ENCODE measurements at places on chromosomes 1 and 21.
A peak's percentile ranks its signal among the peaks of the same experiment; 100 is the strongest.

- DNase-seq: no peak
These were observed 19.5 kb downstream of the ACTN2 start for GRCh38 chr1:236705771-236706170.

- DNase-seq: no peak
These were observed 54.0 kb upstream of the BOLA1 start for GRCh38 chr1:149845416-149845815.

- no peak for DNase-seq
These were observed 245.1 kb downstream of the RHOU start for GRCh38 chr1:228980232-228980937.

- DNase-seq: no peak
These were observed 77.4 kb downstream of the ACBD6 start for GRCh38 chr1:180424848-180425457.

DNA sequence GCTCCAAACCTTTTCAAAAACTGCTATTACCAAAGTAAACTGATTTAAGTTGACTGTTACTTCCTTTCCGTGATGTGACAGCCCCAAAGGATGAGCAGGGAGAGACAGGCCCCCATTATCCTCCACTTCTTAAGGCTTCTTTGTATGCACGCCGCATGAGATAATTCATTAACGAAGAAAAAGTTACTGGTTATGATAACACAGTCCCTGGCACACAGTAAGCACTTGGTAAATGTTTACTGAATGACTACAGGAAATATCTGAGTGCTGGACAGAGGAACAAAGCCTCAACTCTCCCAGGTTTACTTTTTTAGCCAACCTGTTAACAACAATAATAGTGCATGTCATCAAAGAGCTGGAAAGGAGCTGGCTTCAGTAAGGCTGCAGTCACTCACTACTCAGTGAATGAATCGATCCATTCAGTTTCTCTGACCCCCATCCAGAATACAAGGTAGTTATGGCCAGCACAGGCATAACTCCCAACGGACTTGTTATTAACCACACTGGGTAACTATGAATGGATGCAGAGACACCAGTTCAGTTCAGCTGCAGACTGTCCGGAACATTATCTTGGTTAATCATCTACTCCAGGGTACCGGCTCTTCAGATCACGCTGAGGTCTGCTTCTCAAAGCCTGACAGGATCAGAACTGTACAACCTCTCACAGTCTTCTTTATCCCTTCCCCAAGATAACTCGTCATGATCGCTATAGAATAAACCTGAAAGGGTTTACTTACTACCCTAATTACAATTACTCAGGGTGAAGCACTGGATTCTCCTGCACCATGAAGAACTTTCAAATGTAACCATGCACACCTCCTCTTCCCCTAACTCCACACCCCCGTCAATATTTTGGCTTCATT is 58.3 kb downstream of the TGFBR3 start:
- DNase-seq: no peak

GRCh38 chr21:37907076-37907475 is 9.2 kb downstream of the KCNJ6 start:
- no peak for DNase-seq

- peak; percentile 73 for DNase-seq
These were observed 11.5 kb upstream of the PLA2G5 start for GRCh38 chr1:20058531-20058930.

- no peak for DNase-seq
These were observed 90.9 kb upstream of the KCNK1 start for GRCh38 chr1:233523047-233523446.

DNA sequence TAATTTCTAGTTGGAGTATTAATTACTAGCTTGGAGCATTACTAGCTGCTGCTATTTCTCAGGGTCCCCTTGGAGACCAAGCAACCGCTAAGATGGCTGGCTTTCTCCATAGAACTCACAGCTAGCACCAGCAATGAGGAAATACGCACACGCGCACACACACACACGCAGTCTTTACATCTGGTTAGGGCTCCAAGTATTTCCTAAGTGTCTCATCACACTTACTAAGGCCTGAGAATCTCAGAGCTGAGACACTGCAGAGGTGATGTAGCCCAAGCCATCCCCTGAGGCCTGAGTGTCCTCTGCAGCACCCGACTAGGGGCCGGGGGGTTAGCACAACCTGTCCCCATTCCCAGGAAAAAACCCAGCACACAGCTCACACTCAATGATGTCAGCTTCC is 42.5 kb downstream of the ITPKB start:
- no peak for DNase-seq

DNA sequence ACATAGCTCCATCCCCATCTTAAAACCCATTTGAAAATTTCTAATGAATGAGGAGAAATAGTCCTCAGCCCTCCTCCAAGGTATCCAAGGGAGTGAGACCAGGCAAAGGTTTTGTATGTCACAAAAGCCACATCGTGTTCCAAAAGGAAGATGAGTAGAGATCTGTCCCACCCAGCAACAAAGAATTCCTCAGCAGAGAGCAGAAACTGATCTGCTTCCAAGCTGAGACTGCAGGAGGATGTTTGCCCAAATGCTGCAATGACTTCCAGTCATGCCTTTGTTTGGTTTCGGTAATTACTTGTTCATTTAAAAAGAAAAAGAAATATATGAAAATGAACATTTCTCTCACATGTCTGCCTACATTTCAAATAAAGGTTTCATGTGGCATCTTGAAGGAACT is 186.9 kb downstream of the SETD4 start:
- DNase-seq: no peak

DNA sequence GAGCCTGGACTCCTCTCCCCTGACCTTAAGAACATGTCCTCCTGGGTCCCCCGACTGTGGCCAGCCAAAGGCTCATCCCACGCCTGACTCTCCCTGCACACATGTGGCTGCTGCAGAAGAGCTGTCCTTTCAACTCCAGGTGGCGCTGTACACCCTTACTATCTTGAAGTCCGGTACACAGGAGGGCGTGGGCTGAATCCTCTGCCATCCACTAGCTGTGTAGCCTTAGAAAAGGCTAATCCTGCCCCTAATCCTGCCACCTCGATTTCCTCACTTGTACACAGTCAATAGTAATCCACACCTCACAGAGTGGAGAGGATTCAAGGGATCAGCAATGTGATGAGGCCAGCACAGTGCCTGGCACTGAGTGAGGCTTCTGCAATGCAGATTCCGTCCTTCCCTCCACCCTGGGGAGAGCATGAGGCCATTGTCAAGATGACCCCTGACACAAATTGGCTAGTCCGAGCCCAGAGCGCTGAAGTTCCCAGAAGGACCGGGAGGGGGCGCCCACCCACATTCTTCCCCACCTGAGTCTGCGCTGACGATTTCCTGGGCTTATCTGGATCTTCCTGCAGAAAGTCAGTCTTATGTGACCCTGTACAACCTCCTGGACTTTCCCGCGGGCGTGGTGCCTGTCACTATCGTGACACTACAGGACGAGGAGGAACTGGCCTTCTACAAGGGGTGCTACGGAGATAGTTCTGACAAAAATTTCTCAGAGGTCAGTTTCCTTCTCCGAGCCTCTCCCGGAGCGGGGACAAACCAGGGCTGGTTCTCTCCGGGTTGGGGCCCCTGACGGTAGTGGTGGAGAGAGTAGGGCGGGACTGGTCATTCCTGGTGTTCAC is 47.1 kb upstream of the DMBX1 start:
- DNase-seq: peak; percentile 82

DNA sequence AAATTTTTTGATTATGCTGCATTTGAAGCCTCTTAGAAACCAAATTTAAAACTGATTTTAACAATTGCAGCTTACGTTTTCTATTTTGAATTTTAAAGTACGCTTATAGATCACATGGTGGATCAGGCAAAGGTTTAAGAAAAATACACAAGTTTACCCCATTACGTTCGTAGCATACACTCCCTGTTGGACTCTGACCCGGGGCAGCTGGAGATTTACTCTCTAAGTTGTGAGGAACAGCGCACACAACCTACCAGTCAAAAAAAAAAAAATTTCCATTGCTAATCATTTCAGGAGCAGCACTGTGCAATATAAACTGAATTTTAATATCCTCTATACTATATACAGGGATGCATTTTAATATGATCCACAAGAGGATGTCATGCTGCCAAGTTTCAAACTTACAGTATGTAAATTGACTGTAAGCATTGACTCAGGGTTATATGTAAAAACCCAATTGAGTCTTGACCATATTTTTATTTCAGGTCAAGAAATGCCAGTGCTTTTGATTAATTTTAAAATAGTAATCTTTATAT is 20.4 kb downstream of the CSDE1 start:
- DNase-seq: no peak

DNA sequence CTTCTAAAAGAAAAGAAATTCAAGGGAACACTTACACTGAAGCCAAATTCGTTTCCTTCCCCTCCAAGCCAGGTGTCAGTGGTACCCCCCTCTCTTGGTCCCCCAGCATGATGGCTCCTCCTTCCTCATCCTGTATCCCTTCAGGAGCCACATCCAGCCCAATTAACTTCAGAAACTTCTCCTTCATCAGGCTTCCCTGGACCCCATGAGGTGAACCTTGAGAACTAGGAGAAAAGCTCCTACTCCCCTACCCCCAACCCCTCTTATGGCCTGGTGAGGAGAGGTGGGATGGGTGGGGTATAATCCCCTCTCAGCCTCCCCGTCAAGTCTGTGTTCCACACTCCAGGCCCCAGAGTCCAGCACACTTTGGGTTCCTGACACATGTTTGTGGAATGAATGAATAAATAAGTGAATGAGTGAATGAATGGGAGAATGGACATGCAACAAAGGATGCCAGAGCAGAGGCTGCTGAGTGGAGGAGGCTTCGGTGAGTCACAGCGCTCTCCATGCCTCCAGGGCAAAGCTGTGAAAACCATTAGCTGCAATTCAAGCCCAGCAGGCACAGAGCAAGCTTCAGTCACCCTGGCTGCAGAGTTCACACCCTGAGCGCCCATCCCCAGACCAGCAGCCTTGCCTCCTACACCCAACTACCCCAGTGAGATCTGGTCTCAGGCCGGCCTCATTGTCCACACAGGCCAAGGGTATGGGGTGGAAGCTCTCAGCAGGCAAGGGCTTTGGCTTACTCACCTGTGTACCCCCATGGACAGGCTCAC is 43.8 kb downstream of the BATF3 start:
- no peak for DNase-seq

GRCh38 chr1:243628476-243628907 is 221.6 kb downstream of the AKT3 start:
- DNase-seq: peak; percentile 18

- DNase-seq: no peak
These were observed 54.2 kb downstream of the KIAA1614 start for GRCh38 chr1:180966744-180967536.

GRCh38 chr1:176904057-176904751 is 260.3 kb downstream of the ASTN1 start:
- no peak for DNase-seq

- DNase-seq: no peak
These were observed 49.0 kb downstream of the MRPL37 start for GRCh38 chr1:54248966-54249365.

GRCh38 chr1:202998836-202999750 is 8.1 kb upstream of the TMEM183A start:
- DNase-seq: peak; percentile 74

DNA sequence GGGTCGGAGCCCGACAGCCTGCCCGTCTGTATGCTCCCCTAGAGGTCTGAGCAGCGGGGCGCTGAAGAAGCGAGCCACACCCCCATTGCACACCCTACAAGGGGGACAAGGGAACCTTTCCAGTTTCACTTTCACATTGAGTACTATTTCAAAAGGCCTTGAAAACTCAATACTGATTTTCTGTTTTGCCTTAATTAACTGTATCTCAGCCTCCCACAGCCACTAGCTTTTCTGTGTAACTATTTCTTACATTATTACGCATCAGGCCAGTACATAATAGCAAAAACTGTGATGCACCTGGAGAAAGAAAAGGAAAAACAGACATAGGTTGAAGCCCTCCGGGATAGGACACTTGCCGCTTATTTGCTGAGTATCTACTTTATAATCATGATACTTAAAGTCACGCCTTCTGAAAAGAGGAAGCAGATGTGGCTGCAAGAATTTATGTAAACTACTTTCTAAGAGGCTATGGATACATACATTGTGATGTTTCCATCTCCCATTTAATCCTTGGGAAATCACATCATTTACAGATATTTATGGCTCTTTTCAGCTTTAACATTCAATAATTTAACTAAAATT is 1719.5 kb downstream of the MRPL39 start:
- DNase-seq: no peak

DNA sequence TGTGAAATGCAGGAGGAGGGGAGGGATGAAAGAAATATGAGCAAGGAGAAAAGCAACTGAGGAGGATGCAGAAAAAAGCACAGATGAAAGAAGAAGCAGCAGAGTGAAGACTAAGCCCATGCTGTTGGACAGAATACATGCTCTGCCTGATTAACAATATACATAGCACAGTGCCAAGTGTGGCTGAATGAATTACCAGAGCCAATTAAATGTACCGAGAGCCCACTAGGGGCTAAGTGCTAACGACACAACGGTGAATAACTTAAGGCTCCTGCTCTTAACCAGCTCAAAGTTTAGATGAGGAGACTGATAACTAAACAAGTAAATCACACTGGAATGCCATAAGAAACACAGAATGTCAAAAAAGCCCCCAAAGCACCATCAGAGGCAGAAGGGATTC is 15.6 kb downstream of the CADM3 start:
- DNase-seq: no peak

GRCh38 chr21:33289199-33289819 is 23.1 kb downstream of the IL10RB start:
- DNase-seq: peak; percentile 56

- DNase-seq: no peak
These were observed 100.1 kb downstream of the HLX start for GRCh38 chr1:220979371-220979770.

- no peak for DNase-seq
These were observed 96.3 kb upstream of the SLC44A3 start for GRCh38 chr1:94723894-94724293.

DNA sequence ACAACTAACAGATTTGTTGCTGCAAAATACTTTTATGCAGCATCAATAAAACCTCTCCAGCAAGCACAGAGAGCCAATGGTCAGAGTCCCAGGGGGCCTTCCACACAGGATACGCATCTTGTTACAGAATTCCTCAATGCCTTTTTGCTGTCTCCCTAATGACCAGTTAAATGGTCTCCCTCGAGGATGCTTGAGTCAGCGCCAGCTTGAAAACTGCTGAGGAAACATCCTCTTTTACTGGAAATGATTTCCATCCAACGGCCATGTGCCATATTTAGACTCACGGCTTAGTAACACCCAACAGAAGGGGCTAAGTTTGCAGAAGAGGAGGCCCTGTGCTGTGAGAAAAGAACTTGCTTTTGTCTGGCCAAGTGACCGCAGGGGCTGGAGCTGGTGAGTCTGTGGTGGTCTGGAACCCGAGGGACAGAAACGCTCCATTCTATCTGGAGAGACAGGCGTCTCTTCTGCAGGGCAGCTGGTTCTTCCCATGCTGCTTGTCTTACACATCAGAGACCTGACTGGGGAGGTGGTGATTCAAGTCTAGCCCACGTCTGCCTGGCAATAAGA is 496.4 kb downstream of the SETD4 start:
- peak; percentile 96 for DNase-seq

- DNase-seq: no peak
These were observed 1.9 kb downstream of the RNF11 start for GRCh38 chr1:51238034-51238403.

GRCh38 chr1:98147280-98147679 is 226.4 kb upstream of the DPYD start:
- DNase-seq: no peak

GRCh38 chr1:165533254-165533653 is 10.5 kb upstream of the LRRC52 start:
- no peak for DNase-seq

- DNase-seq: no peak
These were observed 7.0 kb upstream of the LIN28A start for GRCh38 chr1:26403656-26404055.

GRCh38 chr1:107570768-107571167 is 394.2 kb downstream of the VAV3 start:
- peak; percentile 0 for DNase-seq
